ENCODE measurements at places on chromosomes 3 and 15. TPM values are rescaled to one million over a fixed set of nuclear protein-coding genes. Genes with fewer than 3 reads are reported as not detected.

DNA sequence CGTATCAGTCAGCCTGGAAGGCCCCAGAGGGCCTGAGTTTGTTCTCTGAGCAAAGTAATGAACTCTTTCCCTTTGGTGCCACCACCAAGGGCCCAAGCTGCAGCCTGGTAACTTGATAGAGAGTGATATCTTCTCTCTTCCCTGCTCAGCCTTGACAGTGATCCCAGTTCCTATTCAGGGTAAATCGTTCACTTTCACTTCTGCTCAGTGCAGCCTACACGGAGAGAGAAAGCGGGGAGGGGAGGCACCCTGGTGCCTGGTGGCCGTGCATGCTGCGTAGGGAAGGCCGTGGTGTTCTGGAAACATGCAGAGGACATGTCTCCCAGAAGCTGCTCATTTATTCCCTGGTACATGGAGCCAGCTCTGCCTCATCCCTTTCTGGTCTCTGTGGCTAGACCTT lies 54.9 kb downstream of the KIF9 start:
- no peak overlapping the region for H3K27ac ChIP-seq
- no peaks in the 10 kb centered on the region for H3K36me3 ChIP-seq
- no peak for DNase-seq
- no peaks in the 10 kb centered on the region for H3K4me1 ChIP-seq

DNA sequence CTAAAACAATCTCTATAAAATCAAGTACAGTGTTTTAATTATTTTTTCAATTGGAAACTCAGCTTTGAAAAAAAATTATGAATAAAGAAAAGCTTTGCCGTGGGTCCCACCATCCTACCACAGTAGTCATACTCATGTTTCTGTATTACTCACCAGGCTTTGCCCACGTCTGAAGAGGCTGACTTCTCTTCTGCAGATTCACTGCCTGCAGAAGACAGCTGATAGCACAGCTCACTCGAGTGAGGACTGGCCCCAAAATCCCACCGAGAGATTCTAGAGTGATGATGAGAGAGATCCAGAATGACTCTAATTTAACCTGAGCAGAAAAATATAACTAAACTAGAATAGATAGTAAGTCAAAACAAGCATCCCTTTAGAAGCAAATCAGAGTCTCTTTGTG lies 11.9 kb downstream of the C2CD4B start:
- H3K36me3 ChIP-seq: no peaks in the 10 kb centered on the region
- no peaks in the 10 kb centered on the region for H3K27me3 ChIP-seq
- H3K4me3 ChIP-seq: no peak overlapping the region
- H3K27ac ChIP-seq: no peak overlapping the region
- no peak for DNase-seq

DNA sequence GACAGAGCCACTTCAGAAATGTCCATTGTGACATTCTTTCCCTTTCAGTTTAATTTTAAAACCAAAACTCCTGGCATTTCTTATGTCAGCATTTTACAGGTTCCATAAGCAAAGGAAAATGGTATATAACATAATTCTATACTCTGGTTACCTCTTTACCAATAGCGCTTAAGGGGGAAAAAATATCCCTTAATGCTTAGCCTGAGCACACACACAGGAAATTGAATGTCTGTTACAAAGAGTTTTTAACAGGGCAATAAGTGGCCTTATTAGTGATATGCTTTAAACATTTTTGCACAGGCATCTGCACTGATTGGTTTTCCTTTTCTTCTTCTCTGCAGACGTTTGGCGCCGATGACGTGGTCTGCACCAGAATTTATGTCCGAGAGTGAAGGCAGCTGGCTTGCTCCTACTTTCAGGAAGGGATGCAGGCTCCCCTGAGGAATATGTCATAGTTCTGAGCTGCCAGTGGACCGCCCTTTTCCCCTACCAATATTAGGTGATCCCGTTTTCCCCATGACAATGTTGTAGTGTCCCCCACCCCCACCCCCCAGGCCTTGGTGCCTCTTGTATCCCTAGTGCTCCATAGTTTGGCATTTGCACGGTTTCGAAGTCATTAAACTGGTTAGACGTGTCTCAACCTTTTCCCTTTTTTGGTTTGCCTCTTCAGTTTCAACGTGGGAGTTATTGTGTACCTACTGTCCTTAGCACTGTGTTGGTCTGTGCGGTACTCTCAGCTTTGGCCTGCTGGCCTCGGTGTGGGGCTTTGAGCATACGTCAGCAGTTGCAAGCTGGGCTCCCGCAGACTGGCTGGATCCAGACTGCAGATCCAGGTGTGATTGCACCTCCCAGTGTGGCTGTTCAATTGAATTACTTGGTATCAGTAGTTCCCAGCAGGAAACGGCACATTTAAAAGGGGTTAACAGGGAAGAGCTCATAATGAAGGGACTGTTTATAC lies 7.7 kb downstream of the CRABP1 start:
- DNase-seq: no peak
- H3K27me3 ChIP-seq: no peaks in the 10 kb centered on the region
- H3K4me3 ChIP-seq: no peak overlapping the region

- no peak overlapping the region for H3K27ac ChIP-seq
- no peak overlapping the region for H3K4me3 ChIP-seq
- no peaks in the 10 kb centered on the region for H3K27me3 ChIP-seq
- no peaks in the 10 kb centered on the region for H3K36me3 ChIP-seq
Measured at GRCh38 chr15:27124287-27124871, 153.4 kb downstream of the GABRG3 start.

DNA sequence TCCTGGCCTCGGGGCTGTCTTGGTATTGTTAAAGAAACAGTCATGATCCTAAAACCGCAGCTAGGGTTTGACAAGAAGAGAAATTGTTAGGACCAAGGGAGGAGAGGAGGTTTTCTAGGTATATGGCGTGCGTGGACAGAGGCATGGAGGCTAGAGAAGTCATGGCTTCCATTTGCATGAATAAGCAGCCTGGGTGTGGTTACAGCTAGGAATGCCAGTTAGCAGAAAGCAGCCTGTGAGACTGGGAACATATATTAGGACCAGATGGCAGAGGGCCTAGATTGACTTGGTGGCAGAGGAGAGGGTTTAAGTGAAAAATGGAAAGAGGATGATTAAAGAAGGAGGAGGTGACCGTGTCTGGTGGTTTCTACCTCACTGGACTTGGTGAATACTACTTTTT lies 573.6 kb upstream of the ARRDC4 start:
- no peaks in the 10 kb centered on the region for H3K4me1 ChIP-seq
- H3K27me3 ChIP-seq: no peaks in the 10 kb centered on the region
- H3K36me3 ChIP-seq: no peaks in the 10 kb centered on the region
- no peak overlapping the region for H3K4me3 ChIP-seq
- no peak for DNase-seq

GRCh38 chr15:76340803-76341365 lies 4.3 kb downstream of the ISL2 start:
- H3K36me3 ChIP-seq: no peaks in the 10 kb centered on the region
- DNase-seq: no peak
- peaks cover 79% of the 10 kb centered on the region for H3K27me3 ChIP-seq
- peak overlapping the region; percentile 64 for H3K4me3 ChIP-seq

Gene CIDEC
- total RNA-seq: 2.0 TPM

DNA sequence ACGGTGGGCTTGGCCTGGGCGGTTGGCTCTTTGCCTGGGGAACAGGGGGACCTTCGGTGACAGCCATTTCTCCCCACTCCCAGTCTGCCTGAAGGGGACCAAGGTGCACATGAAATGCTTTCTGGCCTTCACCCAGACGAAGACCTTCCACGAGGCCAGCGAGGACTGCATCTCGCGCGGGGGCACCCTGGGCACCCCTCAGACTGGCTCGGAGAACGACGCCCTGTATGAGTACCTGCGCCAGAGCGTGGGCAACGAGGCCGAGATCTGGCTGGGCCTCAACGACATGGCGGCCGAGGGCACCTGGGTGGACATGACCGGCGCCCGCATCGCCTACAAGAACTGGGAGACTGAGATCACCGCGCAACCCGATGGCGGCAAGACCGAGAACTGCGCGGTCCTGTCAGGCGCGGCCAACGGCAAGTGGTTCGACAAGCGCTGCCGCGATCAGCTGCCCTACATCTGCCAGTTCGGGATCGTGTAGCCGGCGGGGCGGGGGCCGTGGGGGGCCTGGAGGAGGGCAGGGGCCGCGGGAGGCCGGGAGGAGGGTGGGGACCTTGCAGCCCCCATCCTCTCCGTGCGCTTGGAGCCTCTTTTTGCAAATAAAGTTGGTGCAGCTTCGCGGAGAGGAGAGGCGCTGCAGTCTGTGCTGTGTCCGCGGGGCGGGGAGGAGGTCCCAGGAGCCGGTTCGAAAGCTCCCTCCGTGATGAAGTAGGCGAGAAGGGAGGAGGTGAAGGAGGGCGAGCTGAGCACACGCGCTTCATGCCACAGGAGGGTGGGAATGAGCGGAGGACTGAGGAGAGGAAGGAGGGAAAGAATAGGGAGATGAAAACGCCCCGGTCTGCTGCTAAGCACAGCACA lies 9.6 kb downstream of the CLEC3B start:
- DNase-seq: no peak
- no peak overlapping the region for H3K27ac ChIP-seq
- peak overlapping the region; percentile 71 for H3K4me3 ChIP-seq
- no peaks in the 10 kb centered on the region for H3K36me3 ChIP-seq
- H3K27me3 ChIP-seq: no peaks in the 10 kb centered on the region

DNA sequence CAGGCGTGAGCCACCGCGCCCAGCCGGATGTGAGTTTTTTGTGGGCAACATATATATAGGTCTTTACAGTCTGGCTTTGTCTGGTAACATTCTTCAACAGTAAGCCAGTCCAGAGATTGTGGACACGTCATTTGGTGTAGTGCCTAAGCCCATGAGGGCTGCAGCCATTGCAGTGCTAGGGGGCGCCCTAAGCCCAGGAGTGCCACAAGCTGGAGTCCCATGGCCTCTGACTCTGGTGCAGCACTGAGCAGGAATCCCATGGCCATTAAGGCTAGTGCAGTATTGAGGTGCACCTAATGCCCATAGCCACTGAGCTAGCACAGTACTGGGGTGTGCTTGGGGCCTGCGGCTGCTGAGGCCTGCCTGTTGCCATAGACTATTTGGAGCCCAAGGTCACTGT lies 136.4 kb upstream of the NDN start:
- DNase-seq: no peak
- no peaks in the 10 kb centered on the region for H3K27me3 ChIP-seq
- H3K4me3 ChIP-seq: no peak overlapping the region
- no peak overlapping the region for H3K27ac ChIP-seq

Gene HES1
- total RNA-seq: 60.5 TPM

DNA sequence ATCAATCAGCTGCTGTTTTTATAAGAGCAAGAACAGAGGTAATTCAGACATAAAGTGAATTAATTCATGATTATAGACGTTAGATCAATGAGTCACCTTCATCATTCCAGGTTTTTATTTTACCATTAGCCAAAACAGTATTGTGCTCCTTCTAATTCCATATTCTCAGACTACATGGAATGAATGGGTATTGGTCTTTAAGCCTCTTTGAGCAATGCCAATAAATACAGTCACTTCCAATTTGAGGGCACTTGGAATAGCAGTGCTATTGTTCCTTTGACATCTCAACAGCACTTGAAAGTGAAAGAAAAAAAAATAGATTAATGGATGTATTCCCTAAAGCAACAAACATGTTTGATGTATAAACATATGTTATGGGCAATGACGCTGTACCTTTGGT lies 830.9 kb upstream of the CFAP20DC start:
- no peaks in the 10 kb centered on the region for H3K4me1 ChIP-seq
- H3K27me3 ChIP-seq: no peaks in the 10 kb centered on the region
- H3K4me3 ChIP-seq: no peak overlapping the region
- no peak for DNase-seq
- H3K36me3 ChIP-seq: no peaks in the 10 kb centered on the region
- no peak overlapping the region for H3K27ac ChIP-seq

DNA sequence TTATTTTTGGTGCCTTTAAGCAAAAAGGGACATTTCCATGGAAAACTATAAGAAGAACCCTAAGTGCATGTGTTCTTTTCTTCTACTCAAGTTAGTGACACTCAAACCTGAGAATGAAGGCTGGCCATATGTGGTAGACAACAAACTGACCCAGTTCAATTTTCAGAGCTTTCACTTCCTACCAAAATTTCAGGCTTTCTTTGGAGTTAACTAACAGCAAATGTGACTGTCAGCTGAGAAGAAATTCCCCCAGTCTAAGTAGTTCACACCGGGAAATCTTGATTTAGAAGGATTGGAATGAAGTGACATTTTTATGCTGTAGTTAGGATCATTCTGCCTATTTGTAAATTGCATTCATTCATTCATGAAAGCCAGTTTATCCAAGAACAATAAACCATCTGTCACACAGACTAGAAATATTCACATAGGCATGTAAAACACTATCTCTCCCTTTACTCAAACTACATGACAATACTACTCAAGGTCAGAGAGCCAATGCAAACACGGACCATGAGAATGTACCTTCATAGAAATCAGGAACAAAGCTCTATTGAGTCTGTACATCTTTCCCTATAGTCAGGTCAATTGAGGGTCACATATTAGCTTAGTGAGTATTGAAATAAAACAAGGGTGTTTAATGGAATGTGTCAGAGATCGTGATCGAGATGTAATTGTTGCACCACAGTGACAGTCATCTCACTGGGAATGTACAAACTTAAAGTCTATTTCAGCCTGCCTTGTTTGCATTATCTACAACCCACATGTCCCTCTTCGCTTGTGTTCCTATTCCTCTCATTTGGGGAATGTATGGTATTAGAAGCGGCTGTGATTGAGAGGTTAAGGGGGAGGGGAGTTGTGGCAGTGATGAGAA lies 113.8 kb upstream of the TGFBR2 start:
- no peak overlapping the region for H3K4me3 ChIP-seq
- DNase-seq: no peak
- no peaks in the 10 kb centered on the region for H3K27me3 ChIP-seq
- peak overlapping the region; percentile 92 for H3K27ac ChIP-seq
- H3K36me3 ChIP-seq: no peaks in the 10 kb centered on the region

- no peak overlapping the region for H3K4me3 ChIP-seq
- peaks cover 14% of the 10 kb centered on the region for H3K4me1 ChIP-seq
- no peaks in the 10 kb centered on the region for H3K36me3 ChIP-seq
- no peak for DNase-seq
Measured at GRCh38 chr3:32403663-32404062, 12.0 kb downstream of the CMTM7 start.

DNA sequence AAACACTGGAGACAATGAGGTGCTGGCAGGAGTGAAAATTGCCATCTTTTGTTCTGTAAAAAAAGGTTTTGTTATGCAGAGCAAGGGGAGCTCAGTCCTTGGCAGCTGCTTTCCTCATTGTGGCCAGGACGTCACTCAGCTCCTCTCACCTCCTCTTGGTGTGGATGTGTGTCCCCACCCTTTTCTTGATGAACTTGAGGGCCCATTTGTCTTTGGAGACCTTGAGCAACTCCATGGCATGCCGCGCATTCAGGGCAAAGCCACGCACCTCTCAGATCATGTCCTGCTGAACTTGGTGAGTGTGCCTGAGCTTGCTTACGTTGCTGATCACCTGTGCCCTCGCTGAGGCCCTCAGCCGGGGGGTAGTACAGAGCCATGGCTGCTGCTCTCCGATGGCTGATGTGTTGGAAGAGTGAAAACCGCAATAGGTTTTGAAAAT lies 24.5 kb upstream of the BDH1 start:
- no peaks in the 10 kb centered on the region for H3K36me3 ChIP-seq
- H3K27me3 ChIP-seq: no peaks in the 10 kb centered on the region
- no peak overlapping the region for H3K4me3 ChIP-seq
- DNase-seq: no peak
- H3K4me1 ChIP-seq: no peaks in the 10 kb centered on the region
- H3K27ac ChIP-seq: no peak overlapping the region

Gene CORO2B
- 8.5 TPM for total RNA-seq

- no peaks in the 10 kb centered on the region for H3K27me3 ChIP-seq
- H3K27ac ChIP-seq: no peak overlapping the region
- no peak overlapping the region for H3K4me3 ChIP-seq
- H3K36me3 ChIP-seq: no peaks in the 10 kb centered on the region
- no peaks in the 10 kb centered on the region for H3K4me1 ChIP-seq
- DNase-seq: no peak
Measured at GRCh38 chr3:38960042-38960622, 91.6 kb downstream of the SCN11A start.
